ENCODE measurements at places on chromosomes 4 and X. TPM values are rescaled to one million over a fixed set of nuclear protein-coding genes. Genes with fewer than 3 reads are reported as not detected.

SORCS2 gene
- total RNA-seq: 0.79 TPM

CXCL10 gene
- total RNA-seq: under 0.01 TPM

ATP2B3 gene
- not detected for total RNA-seq

JCHAIN gene
- total RNA-seq: 0.34 TPM

All from bronchial smooth muscle cell (primary cell).